ENCODE measurements at places on chromosomes 6 and 20.

GRCh38 chr6:105995391-105995865 lies 90.7 kb upstream of the PRDM1 start:
- no peak for DNase-seq

GRCh38 chr6:136918706-136919105 lies 3.4 kb upstream of the SLC35D3 start:
- DNase-seq, result no peak

- DNase-seq, result peak; percentile 54
Observed at GRCh38 chr20:19975901-19976300, 41.3 kb upstream of the NAA20 start.

DNA sequence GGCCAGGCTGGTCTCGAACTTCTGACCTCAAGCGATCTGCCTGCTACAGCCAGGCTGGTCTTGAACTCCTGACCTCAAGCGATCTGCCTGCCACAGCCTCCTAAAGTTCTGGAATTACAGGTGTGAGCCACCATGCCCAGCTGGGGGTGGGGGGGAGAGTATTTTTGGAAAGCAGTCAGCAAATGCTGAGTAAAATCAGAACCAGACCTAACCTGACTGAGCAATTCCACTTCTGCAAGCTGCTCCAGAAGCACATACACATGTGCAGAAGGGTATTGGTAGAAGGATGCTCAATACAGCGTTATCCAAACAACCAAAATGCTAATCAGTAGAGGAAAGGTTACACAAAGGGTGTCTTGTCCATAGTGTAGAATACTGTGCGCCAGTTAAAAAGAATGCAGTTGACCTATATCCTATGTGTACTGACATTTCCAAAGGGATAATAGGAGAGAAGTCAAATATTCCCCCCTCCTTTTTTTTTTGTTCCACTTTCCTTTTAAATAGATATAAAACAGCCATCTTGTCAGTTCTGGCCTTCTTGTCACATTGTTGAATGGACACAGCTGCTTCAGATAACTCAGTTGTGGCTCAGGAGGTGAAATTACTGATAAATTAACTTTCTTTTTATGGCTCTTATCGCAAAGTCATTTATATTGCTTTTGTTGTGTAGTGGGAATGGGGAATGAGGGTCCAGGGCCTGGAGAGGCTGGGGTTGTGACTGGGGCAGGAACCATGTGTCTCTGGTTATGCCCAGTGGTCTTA lies 74.6 kb downstream of the DTD1 start:
- no peak for DNase-seq

DNA sequence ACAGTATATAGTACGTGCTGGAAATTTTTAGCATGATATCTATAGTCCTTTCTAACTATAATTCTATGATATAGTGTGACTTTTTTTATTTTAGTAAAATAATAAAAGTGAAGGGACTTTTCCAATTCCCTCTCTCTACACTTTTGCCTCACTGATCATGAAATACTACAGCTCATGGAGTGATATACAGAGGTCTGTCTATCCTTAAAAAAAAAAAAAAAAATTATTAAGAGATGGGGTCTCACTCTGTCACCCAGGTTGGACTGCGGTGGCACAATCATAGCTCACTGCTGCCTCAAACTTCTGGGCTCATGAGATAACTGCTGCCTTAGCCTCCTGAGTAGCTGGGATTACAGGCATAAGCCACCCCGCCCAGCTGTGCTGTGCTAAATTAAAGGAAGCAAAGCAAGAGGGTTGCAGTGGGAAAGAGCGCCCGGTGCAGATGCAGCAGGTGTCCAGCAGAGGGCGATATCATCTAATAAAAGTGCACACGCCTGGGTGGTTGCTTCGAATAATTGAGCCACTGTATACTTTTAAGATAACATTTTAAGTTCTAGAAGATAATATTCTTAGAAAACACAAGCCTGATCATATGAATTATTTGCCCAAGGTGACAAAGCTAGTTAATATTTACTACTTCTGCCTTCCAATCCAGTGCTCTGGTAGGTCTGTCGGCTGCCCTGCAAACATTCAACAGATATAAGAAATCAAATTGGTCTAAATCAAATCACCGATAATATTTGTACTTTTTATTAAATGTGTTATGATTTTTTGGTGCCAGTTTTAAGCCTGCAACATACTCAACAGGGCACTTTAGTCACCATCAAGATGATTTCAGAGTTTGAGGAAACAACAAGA lies 94.9 kb upstream of the NT5E start:
- peak; percentile 80 for DNase-seq

DNA sequence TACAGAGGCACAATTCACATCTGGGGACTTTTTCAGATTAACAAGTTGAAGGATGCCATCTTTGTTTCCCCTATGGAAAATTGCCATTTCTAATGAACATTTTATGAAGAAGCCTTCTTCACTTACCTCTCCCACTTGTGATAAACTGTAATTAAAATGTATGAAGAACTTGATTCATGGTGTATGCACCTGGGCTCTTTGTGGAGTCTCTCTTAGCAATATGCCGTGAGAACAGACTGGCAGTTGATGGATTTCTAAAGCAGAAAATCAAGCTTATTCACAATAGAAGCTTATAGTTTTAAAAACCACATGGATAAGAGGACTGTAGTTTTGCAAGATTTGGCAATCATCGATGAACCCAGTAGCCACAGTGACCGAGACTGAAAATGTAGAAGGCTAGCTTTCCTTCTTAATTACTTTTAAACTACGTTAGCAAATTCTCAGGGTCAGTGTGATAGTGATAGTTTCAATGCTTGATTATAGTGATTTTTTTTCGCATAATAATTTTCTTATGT lies 270.6 kb downstream of the PRL start:
- DNase-seq, result no peak

GRCh38 chr20:41352106-41352505 lies 11.5 kb downstream of the LPIN3 start:
- no peak for DNase-seq

All from LHCN-M2 (cell line).